ENCODE measurements at places on chromosomes 11 and 22.

GRCh38 chr11:134257101-134257500 is 3.7 kb downstream of the ACAD8 start:
- no peak for DNase-seq

- DNase-seq = no peak
These were observed 11.2 kb downstream of the OR8D1 start for GRCh38 chr11:124302347-124303125.

DNA sequence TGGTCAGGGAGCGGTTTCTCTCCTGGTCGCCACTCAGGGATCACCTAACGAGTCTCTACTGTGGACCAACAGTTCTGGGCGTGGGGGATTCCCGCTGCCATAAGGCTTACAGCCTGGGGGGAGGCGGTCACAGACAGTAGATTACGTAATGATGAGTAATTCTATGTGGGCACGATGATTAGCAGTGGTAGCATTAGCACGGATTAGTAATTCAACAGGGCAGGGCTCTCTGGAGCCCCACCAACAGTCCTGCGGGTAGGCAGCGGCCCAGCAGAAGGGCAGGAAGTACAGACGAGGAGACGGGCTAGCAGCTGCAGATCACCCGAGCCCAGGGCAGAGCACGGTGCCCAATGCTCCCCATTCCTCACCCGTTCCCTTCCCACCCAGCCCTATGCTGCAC is 3.6 kb downstream of the SHISAL1 start:
- DNase-seq = no peak

DNA sequence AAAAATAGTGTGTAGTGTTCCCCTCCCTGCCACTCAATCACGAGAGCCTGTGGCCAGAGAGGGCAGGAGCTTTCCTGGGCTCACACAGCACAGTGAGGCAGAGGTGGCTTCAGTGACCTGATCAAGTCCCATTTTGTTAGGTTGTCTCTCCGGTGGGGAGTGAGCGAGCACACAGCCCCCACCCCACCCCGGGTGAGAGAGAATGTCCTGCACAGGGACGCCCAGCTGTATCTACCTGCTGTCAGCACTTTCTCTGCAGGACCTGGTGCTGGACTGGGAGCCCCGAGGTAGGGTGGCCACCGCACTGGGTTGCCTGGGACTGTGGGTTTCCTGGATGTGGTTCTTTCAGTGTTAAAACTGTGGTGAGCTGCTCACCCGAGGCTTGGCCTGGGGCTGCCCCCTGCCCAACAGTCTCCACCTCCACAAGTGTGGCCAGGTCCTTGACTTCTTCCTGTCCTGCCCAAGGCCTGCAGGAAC is 6.1 kb downstream of the CAPN5 start:
- no peak for DNase-seq

GRCh38 chr11:113695207-113695606 is 10.9 kb downstream of the TMPRSS5 start:
- no peak for DNase-seq

DNA sequence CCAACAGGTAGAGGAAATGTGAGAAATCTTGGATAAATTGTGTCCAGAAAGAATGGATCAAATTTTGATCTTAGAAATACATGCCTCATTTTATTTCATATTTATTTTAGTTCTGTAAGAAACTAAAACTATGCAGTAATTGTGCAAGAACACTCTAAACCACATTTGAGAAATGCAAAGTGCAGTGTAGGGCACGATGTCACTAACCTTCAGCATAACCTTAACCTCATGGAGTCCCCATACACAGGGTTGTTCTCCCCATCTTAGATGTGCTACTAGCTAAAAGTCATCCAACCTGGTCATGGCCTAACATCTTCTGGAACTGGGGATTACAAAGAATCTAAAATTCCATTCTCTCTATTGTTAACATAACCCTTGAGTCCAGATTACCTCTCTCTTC is 48.4 kb upstream of the ARHGAP42 start:
- no peak for DNase-seq
